Pons (tissue), 1 donor: ENCODE measurements at places on chromosomes 4 and X.

GRCh38 chrX:4572691-4573090 is 859.2 kb upstream of the PRKX start:
- DNase-seq = no peak

DNA sequence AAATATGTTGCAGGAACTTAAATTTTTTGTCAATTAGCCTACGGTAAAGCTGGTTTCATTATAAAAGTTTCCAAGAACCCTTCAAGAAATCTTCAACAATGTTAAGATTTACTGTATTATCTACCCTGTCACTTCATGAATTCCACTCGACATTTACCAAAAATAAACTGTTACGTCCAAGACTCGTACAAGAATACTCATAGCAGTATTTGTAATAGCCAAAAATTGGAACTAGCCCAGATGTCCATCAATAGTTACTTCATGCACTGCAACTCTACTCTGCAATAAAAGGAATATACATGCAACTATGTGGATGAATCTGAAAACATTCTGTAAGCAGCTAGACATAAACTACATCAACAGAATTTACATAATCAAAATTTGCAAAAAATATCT is 13.4 kb downstream of the RBMX start:
- DNase-seq = no peak

- DNase-seq = no peak
These were observed 114.0 kb downstream of the RBM47 start for GRCh38 chr4:40515398-40516293.

DNA sequence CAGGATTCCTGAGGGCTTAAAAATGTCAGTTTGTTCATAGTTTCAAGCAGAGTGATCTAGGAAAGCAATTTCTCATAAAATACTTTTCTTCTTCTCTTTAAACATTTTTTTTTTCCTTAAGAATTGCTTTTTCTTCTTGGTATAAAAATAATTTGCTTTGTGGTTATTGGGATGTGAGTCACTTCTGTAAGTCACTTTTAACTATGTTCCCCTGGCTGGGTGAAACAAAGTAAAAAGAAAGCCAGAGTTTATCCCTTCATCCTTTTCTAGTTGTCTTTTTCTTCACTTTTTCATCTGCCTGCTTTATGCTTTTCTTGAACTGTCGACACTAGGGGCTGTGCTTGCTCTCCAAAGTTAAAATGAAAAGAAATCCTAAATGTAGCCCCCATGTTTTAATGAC is 33.5 kb downstream of the ARSJ start:
- no peak for DNase-seq

- no peak for DNase-seq
These were observed 72.8 kb downstream of the SEL1L3 start for GRCh38 chr4:25790024-25790423.

- no peak for DNase-seq
These were observed 18.2 kb downstream of the ANKRD50 start for GRCh38 chr4:124694306-124694705.

- peak; percentile 32 for DNase-seq
These were observed 45.8 kb downstream of the SLC39A8 start for GRCh38 chr4:102299354-102300107.

GRCh38 chr4:78962597-78963115 is 23.4 kb upstream of the PAQR3 start:
- DNase-seq = no peak

- DNase-seq = no peak
These were observed 20.0 kb downstream of the DIAPH2 start for GRCh38 chrX:96704629-96705028.

DNA sequence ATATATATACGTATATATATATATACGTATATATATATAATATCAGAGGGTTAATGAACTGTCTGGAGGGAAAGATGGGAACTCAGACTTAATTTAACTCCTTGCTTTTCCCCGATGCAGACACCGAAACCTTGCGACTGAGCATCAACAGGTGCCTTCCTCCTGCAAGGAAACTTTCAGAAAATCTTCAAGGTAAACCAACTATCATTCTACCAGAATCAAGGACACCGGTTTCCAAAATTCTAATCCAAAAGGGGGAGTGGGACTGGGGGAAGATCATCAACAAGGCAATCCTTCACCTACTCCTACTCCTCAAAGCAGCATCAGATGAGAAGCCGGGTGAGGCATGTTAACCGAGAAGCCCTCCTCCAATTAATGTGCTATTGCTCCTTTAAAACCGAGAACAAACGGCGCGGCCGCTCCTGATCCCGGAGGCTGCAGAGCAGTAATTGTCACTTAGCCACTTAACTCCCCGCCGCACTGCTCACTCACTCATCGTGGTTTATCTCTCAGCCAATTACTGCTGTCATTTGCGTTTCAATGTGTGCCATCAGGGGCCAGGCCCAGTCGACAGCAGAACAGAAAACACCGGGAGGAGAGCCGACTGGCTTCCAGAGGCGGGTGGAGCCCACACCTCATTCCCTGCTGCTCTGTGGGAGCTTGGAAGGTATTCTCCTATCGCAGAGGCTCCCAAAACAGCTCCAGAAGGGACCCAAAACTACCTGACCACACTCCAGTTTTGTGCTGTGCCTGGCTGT is 61.7 kb downstream of the MAML3 start:
- DNase-seq = peak; percentile 46

DNA sequence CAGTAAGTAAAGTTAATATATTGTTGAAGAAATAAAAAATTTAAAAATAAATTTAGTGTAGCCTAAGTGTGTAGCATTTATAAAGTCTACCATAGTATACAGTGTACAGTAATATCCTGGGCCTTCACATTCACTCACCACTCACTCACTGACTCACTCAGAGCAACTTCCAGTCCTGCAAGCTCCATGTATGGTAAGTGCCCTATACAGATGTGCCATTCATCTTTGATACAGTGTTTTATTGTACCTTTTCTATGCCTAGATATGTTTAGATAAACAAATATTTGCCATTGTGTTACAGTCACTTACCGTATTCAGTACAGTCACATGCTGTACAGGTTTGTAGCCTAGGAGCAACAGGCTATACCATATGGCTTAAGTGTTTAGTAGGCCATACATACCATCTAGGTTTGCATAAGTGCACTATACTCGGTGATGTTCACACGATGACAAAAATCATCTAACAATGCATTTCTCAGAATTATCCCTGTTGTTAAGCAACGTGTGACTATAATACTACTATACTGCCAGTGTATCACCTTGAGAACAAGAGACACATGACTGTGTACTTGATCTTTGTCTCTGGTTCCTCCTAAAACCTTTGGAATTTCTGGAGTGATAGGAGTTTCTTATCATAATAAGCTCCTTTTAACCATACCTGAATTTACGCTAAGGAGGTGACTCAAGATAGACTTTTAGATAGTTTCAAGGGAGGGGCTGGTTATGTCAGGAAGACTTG is 25.8 kb upstream of the SEPTIN11 start:
- DNase-seq = no peak

DNA sequence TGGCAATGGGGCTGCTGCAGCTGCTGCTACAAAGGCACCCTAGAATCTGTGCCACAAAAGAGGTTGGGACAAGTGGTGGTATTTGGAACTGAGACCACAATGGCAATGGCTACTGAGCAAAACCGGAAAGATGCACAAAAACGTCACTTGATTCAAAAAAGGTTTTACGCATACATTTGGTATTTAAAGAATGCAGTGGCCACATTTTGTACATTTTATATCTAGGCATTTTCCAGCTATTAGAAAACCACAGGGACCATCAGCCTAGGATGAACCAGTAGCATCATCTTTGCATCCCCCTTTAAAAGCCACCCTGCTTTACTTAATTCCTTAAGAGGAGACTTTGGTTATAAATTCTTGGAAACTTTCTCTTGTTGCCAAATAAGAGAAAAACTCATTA is 104.8 kb upstream of the CXCL13 start:
- DNase-seq = no peak

- DNase-seq = no peak
These were observed 271.9 kb downstream of the STIM2 start for GRCh38 chr4:27132497-27132896.

GRCh38 chr4:120445186-120445585 is 378.5 kb upstream of the MAD2L1 start:
- no peak for DNase-seq

DNA sequence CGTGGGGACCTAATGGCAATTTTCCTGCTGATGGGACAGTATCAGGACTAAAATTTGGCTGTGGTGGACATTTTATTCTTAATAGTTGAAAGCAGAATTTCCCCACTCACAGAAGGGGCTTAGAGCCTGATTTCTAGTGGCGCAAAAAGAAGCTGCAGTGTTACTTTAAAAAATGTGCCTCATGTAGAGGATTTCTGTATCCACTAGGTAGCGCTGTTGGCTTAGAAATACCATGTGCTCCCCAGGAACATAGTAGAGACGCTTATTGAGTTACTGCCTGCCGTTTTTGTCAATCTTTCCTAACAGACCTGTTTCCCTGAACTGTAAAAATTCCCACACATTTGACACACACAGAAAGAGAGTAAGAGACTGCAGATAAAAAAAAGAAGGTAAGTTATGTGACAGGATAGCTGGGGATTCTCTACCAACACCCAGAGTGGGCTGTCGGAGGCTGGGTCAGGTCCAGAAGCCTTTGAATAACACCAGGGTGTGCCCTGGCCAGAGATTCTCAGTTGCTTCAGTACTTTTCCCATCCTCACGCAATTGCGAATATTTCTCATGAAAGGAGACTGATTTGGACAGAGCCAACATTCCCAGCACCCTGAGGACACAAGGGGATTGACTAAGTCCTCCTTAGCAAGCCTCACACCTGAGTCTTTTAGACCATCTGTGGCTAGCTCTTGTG is 88.4 kb downstream of the ZXDA start:
- DNase-seq = peak; percentile 64

- DNase-seq = peak; percentile 24
These were observed 613.1 kb upstream of the HS3ST1 start for GRCh38 chr4:12041828-12042227.

- no peak for DNase-seq
These were observed 90.4 kb upstream of the EOLA2 start for GRCh38 chrX:150028692-150029091.

DNA sequence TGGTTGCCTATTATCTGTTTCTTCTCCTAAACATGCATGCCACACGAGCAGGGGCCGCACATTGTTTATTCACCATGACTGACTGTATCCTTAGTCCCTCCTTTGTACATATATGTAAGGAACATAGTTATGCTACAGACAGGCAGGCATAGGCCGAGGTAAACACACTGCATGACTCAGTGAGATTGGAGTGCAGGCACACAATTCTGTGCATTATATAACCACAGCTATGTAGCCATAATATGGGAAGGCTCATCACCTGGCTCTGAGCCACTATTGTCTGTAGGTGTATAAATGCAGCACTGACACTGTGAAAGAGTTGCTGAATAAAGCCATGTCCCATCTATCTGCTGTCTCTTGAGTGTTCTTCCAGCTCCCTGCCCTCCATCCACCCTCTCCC is 431.6 kb downstream of the IDS start:
- no peak for DNase-seq

- no peak for DNase-seq
These were observed 62.5 kb downstream of the SPIN3 start for GRCh38 chrX:56932653-56933339.

GRCh38 chr4:143407474-143407873 is 70.8 kb downstream of the GAB1 start:
- no peak for DNase-seq

GRCh38 chr4:48483777-48484493 is 792 bp downstream of the SLC10A4 start:
- DNase-seq = no peak

DNA sequence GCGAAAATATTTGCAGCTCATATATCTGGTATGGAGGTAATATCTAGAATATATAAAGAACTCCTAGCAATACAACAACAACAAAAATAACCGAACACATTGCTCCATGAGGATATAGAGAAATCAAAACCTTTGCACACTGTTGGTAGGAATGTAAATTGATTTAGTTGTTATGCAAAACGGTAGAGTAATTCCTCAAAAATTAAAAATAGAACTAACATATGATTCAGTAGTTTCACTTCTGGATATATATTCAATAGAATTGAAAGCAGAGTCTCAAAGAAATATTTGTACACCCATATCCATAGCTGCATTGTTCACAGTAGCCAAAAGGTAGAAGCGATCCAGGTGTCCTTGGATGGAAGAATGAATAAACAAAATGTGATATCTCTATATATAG is 203.0 kb upstream of the CNKSR2 start:
- no peak for DNase-seq

- no peak for DNase-seq
These were observed 36.8 kb upstream of the NAA11 start for GRCh38 chr4:79362626-79363025.

DNA sequence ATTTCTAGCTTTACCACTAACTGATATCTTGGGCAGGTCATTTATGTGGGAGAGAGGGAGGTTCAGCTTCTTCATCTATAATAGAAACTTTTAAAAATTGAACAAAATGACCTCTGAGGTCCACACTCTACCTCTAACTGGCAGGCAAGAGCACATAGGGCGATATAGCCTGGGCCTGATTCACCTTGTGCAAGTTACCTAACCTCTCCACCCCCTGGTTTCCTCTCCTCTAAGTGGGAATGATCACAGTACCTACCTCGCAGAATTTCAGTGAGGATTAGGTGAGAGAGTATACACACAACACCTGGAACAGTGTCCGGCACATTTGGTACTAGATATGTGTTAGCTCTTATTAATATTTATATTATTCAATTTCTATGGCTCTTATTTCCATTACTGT is 15.5 kb downstream of the KLB start:
- no peak for DNase-seq

DNA sequence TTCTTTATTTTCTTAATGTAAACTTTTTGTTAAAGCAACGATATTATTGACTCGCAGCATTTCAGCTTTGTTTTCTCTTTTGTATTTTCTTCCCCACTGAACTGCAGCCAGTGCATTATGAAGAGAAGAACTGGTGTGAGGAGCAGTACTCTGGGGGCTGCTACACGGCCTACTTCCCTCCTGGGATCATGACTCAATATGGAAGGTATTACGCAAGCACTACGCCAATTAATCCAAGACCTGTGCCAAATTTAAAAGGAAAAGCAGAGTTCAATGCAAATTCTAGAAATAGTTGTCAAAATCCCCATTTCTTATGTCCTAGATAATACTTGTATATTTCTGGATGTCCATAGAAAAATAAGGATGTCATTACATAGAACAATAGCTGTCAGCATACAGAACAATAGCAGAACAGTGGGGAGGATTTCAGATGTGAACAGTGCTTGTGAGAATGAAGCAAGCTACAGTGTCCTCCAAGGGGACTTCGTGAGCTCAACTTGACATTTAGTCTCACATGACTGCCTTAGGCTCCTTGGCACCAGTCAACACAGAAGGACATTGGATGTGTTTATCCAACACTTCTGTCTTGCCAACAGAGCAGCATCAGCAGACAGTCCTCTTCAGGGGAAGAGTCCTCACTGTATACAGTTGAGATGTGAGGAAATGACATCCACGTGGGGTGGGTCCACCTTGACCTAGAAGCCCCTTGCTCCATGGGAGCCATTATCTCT is 85.9 kb downstream of the MAOA start:
- peak; percentile 7 for DNase-seq

DNA sequence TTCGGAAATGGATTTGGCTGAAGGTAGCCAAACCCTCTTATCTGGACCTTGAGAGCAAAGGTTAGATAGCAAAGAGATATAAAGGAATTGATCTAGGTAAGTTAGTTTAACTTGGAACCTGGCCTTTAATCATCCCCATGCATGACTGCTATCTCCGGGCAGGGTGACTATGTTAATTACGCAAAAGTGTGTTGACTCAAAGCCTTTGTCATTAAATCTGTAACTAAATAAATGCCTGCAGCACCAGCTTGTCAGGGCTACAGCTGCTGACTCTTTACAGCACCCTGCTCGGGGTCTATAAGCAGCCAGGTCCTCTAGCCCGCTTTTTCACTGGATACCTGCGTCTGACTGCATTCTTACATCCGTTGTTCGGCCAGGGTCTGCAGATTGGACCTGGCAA is 201.7 kb downstream of the TBCK start:
- no peak for DNase-seq

GRCh38 chrX:135463937-135464336 is 42.2 kb downstream of the SMIM10L2A start:
- DNase-seq = no peak
